Body of pancreas (tissue), 4 donors: ENCODE measurements at places on chromosomes 6 and 20. TPM values are rescaled to one million over a fixed set of nuclear protein-coding genes. Genes with fewer than 3 reads are reported as not detected.

The NRSN1 gene
- not detected for total RNA-seq

The COX4I2 gene
- not detected for total RNA-seq

The HLA-DOB gene
- not detected for total RNA-seq

The SLC13A3 gene
- 3.4 TPM for total RNA-seq

The PRRC2A gene
- total RNA-seq, result 48.8 TPM

The TUBB1 gene
- total RNA-seq, result not detected

The PPP1R3G gene
- total RNA-seq, result 0.26 TPM

The TSPO2 gene
- total RNA-seq, result not detected

The CDSN gene
- total RNA-seq, result not detected

The DBNDD2 gene
- total RNA-seq, result 20.5 TPM

The LRFN2 gene
- not detected for total RNA-seq

The SLC17A3 gene
- total RNA-seq, result not detected

The LHFPL5 gene
- 6.2 TPM for total RNA-seq

The C6orf52 gene
- not detected for total RNA-seq

The HLA-DQA1 gene
- 0.99 TPM for total RNA-seq

The CRIP3 gene
- total RNA-seq, result not detected

The TGM3 gene
- 0.26 TPM for total RNA-seq

The GPR63 gene
- 2.3 TPM for total RNA-seq

The MYLK2 gene
- 9.3 TPM for total RNA-seq

The IMPG1 gene
- not detected for total RNA-seq

The GABRR1 gene
- not detected for total RNA-seq

The ATP6V1G2 gene
- 1.0 TPM for total RNA-seq

The DEFB124 gene
- total RNA-seq, result not detected

The PSORS1C2 gene
- not detected for total RNA-seq

The NCOA3 gene
- total RNA-seq, result 14.8 TPM

The TNFAIP3 gene
- total RNA-seq, result 9.6 TPM

The TMEM217 gene
- total RNA-seq, result not detected

The LAMA5 gene
- total RNA-seq, result 115 TPM

The HCRTR2 gene
- total RNA-seq, result not detected

The PRR3 gene
- total RNA-seq, result 10.4 TPM

The MTFR2 gene
- total RNA-seq, result not detected

The GSTA3 gene
- total RNA-seq, result not detected
